ENCODE measurements at places on chromosomes 7 and 10. TPM values are rescaled to one million over a fixed set of nuclear protein-coding genes. Genes with fewer than 3 reads are reported as not detected.

Gene GPR26
- total RNA-seq = not detected

Gene AKR1D1
- total RNA-seq = not detected

Gene CALHM1
- not detected for total RNA-seq

- peak overlapping the region; percentile 85 for H3K4me3 ChIP-seq
- H3K27ac ChIP-seq = peak overlapping the region; percentile 95
- H3K4me1 ChIP-seq = peaks cover 73% of the 10 kb centered on the region
- DNase-seq = peak; percentile 69
- no peaks in the 10 kb centered on the region for H3K27me3 ChIP-seq
- H3K36me3 ChIP-seq = peaks cover 4% of the 10 kb centered on the region
These were observed 19.1 kb downstream of the DNAJB12 start for GRCh38 chr10:72335394-72336258.

DNA sequence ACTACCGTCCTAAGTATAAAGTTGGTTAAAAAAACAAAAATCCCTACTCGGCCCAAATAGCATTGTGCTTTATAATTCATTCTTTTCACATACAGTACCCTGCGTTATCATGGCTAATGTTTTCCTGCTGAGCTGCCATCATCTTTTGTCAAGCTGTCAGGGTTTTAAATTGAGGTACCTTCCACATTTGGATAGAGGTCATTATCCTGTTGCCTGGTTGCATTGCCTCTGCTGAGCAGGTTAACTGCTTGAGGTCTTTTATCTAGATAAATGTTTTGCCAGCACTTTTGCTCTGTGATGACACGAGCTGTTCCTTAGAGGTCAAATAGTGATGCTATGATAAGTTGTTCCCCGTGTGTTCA lies 94.4 kb upstream of the FZD1 start:
- no peak overlapping the region for H3K27ac ChIP-seq
- no peaks in the 10 kb centered on the region for H3K36me3 ChIP-seq
- H3K27me3 ChIP-seq = no peaks in the 10 kb centered on the region

Gene CLRN3
- not detected for total RNA-seq

Gene SCART1
- 3.9 TPM for total RNA-seq

Gene TRPV5
- not detected for total RNA-seq

GRCh38 chr7:144784943-144785342 lies 50.9 kb downstream of the TPK1 start:
- H3K27ac ChIP-seq = no peak overlapping the region
- DNase-seq = no peak
- H3K36me3 ChIP-seq = no peaks in the 10 kb centered on the region
- no peak overlapping the region for H3K4me3 ChIP-seq
- peaks cover 10% of the 10 kb centered on the region for H3K4me1 ChIP-seq

Measured in activated T-cell treated with anti-CD3 and anti-CD28 coated beads, Interleukin-2, amount 50 U/mL, for 72 hours (primary cell).